DMS79 treated with DMSO at 0.1 percent for 48 hours (cell line): ENCODE measurements at places on chromosomes 1 and 21.

GRCh38 chr1:37549341-37549740 lies 4.8 kb downstream of the SNIP1 start:
- DNase-seq = no peak

DNA sequence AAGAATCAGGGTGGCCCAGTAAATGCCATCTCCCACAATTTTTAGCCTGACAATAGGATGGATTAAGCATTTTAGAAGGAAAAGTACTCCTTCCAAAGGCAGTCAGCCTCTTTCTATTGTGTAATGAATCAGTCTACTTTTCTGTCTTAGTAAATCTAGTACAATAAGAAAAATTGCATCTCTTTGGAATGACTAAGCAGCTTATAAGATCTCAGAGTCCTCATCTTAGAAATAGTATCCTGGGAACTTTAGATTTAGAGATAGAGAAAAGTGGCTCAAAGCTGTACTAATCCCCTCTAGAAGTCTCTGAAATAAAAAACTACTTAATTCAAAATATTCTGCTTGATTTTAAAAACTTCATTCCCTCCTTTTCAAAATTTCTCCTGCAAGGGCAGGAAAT lies 81.4 kb downstream of the SLC44A5 start:
- DNase-seq = no peak

DNA sequence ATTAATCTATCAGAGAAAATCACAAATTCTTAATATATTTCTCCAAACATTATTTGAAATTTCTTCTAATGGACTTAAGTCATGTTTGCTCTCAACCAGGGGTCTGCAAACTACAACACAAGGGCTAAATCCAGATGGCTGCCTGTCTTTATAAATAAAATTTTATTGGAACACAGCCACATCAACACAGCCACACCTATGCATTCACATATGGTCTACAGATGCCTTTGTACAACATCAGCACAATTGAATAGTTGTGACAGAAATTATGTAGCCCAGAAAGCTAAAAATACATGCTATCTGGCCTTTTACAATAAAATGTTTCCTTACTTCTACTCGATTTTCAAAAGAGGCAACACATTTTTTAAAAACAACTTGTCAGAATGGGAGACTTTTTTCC lies 103.9 kb downstream of the DPYD start:
- DNase-seq = no peak

- DNase-seq = peak; percentile 54
Measured at GRCh38 chr1:211133393-211133835, 534 bp downstream of the KCNH1 start.

DNA sequence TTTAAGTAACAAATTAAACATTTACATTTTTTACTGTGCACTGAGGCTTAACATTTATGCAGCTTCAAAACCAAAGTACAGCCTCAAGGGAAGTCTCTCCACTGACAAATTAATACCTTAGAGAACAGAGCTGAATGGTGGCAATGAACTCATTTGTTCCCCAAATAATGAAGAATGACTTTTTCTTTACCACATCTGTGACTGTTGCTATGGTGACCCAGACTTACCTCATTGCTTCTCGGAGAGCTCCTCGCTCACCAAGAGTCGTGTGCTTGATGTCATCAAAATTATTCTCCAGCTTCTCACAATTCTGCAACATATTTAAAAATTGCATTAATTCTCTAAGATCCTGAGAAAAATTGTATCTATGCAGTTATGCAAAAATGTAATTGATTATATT lies 92.9 kb downstream of the DPYD start:
- no peak for DNase-seq

GRCh38 chr1:65527707-65528503 lies 107.4 kb downstream of the LEPR start:
- DNase-seq = no peak

GRCh38 chr1:155218854-155219591 lies 10.5 kb downstream of the MTX1 start:
- DNase-seq = no peak
